ENCODE measurements at places on chromosomes 11 and 22. TPM values are rescaled to one million over a fixed set of nuclear protein-coding genes. Genes with fewer than 3 reads are reported as not detected.

GRCh38 chr11:13668957-13669521 lies 571 bp downstream of the FAR1 start:
- peak; percentile 39 for DNase-seq
- H3K27ac ChIP-seq = peak overlapping the region; percentile 87
- peaks cover 40% of the 10 kb centered on the region for H3K4me1 ChIP-seq
- peaks cover 13% of the 10 kb centered on the region for H3K36me3 ChIP-seq
- peak overlapping the region; percentile 95 for H3K4me3 ChIP-seq
- H3K27me3 ChIP-seq = peaks cover 3% of the 10 kb centered on the region

GPR83 gene
- not detected for total RNA-seq

SEPTIN5 gene
- total RNA-seq = 0.81 TPM

DNA sequence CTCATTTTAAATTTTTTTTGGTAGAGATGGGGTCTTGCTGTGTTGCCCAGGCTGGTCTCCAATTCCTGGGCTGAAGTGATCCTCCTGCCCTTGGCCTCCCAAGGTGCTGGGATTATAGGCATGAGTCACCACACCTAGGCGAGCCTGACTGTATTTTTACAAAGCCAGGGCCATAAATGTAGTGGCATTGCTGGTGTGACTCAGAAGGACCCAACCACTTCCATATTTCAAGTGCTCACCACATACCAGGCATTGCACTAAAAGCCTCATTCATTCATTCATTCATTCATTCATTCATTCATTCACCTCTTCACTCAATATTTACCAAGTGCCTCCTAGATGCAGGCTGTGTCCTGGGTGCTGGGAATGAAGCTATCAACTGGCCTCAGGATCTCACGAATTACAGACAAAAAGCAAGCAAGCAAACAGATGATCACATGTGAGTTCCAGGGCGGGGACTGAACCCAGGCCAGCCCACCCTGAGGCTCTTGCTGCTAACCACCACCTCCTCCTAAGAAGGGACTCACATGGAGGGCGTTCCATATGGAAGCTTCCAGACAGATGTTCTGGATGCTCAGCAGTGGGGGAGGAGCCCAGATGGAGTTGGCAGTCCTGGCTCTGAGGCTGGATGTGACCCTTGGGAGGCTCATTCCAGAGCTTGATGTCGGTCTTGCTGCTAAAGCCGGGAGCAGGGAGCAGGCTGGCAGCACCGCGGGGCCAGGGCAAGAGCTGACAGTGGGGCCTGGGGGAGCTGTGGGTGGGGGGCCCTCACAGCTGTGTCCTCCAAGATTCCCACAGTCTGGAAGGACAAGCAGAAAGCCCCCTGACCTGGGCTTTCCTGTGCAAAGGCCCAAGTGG lies 158.8 kb downstream of the CTTN start:
- no peaks in the 10 kb centered on the region for H3K36me3 ChIP-seq
- no peak for DNase-seq
- no peak overlapping the region for H3K4me3 ChIP-seq
- H3K4me1 ChIP-seq = no peaks in the 10 kb centered on the region
- H3K27me3 ChIP-seq = peaks cover 2% of the 10 kb centered on the region

DNA sequence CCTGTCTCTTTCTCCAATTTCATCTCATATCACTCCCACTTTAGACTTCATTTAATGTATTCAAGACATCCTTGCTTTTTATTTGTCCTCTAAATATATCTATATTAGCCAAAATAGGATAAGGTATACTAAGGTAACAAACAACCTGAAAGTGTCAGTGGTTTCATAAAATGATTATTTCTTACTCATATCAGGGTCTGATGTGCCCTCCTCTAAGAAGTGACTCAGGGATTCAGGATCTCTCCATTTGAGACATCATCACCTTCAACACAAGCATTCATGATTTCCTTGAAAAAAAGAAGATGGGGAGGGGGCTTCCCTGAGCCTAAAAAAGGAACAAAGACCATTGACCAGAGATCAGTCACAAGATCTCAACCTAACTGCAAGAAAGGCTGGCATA lies 131.4 kb upstream of the POU2AF2 start:
- peaks cover 5% of the 10 kb centered on the region for H3K27me3 ChIP-seq
- H3K36me3 ChIP-seq = no peaks in the 10 kb centered on the region
- DNase-seq = no peak
- H3K4me1 ChIP-seq = peaks cover 6% of the 10 kb centered on the region
- no peak overlapping the region for H3K4me3 ChIP-seq

- no peak overlapping the region for H3K27ac ChIP-seq
- H3K36me3 ChIP-seq = no peaks in the 10 kb centered on the region
- no peaks in the 10 kb centered on the region for H3K4me1 ChIP-seq
- no peak overlapping the region for H3K4me3 ChIP-seq
These were observed 53.7 kb downstream of the PARVA start for GRCh38 chr11:12430954-12431595.

- H3K4me3 ChIP-seq = peak overlapping the region; percentile 91
- peaks cover 18% of the 10 kb centered on the region for H3K36me3 ChIP-seq
- peaks cover 26% of the 10 kb centered on the region for H3K27me3 ChIP-seq
- peak; percentile 37 for DNase-seq
- H3K27ac ChIP-seq = peak overlapping the region; percentile 41
- peaks cover 10% of the 10 kb centered on the region for H3K4me1 ChIP-seq
These were observed 2.4 kb downstream of the FADS1 start for GRCh38 chr11:61814247-61814957.

GRCh38 chr11:85815186-85815931 lies 4.4 kb upstream of the SYTL2 start:
- H3K4me3 ChIP-seq = no peak overlapping the region
- no peak for DNase-seq
- no peaks in the 10 kb centered on the region for H3K36me3 ChIP-seq
- H3K4me1 ChIP-seq = peaks cover 8% of the 10 kb centered on the region
- H3K27ac ChIP-seq = no peak overlapping the region
- no peaks in the 10 kb centered on the region for H3K27me3 ChIP-seq

OR4D11 gene
- not detected for total RNA-seq

Data from activated naive CD4-positive, alpha-beta T cell treated with anti-CD3 and anti-CD28 coated beads for 36 hours (primary cell).